ENCODE measurements at places on chromosomes 2 and 18.

DNA sequence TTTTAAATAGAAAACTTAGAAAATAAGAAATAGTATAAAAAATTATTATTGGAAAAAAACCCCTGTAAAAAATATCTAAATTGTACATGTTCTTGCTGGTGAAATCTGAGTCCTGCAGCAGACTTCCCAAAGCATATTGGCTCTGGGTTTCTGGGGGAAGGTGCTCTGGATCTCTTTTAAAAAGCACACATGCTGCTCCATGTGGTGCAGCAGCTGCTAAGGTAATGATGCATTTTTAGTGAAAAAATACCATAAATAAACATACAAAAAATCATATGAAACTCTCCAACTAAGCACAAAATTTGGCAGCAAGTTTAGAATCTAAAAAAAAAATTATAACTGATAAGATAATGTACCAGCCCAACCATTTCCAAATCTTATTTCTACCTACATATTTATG is 216.5 kb downstream of the GPD2 start:
- DNase-seq, result no peak

DNA sequence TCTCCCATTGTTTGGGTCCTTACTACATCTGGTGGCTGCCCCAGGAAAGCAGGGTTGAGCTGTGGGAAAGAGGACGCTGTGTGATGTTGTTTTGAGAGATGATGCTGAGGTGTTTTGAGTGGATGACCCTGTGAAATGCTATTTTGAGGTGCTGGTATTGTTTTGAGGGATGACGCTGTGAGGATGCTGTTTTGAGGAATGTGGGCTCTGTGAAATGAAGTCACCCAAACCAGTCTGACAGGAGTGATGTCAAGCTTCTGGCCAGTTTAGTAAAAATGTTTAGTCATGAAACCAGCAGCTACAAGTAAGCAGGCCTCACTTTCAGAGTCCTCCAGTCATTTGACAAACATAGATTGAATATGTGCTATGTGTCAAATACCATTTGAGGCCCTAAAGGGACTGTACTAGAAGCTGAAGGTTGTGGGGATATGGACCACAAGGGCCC is 16.1 kb upstream of the PUM2 start:
- DNase-seq, result no peak

- DNase-seq, result no peak
These were observed 84.8 kb upstream of the BCL2L11 start for GRCh38 chr2:111035830-111036441.

- no peak for DNase-seq
These were observed 92.7 kb downstream of the USP40 start for GRCh38 chr2:233473878-233474277.

GRCh38 chr2:231399853-231400680 is 4.6 kb downstream of the B3GNT7 start:
- DNase-seq, result no peak

DNA sequence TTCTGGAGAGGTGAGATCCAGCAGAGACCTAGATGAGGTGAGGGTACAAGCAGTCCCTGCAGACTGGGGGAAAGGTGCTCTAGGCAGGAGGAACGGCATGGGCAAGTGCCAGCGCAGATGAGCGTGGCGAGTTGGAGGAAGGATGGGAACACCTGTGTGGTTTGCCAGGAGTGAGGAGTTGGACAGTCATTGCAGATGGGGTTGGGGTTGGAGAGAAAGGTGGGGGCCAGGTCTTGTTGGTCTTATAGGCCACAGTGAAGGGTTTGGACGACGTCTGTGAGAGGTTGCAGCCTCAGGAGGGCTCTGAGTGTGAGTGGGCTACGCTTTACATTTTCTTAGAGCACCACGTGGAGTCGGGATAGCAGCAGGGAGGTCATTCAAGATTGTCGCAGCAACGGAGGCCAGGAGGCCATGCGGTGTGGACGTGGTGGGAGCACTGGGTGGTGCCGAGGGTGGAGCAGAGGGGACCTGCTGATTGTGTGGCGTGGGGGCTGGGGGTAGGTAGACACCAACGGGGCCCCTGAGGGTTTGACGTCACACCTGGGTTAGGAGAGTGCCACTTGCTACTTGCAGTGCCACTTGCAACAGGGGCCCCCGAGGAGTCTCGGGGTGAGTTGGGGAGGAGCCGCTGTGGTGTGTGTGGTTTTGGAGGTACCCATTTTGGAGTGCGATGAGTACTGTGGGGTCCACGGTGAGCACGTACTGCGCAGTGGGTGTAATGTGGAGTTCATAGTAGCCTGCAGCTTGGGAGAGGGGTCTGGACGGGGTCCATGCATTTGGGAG is 66.2 kb downstream of the LPIN1 start:
- DNase-seq, result no peak

- DNase-seq, result no peak
These were observed 151.1 kb upstream of the LHCGR start for GRCh38 chr2:48906633-48907032.

GRCh38 chr2:33494155-33494779 is 17.8 kb downstream of the RASGRP3 start:
- peak; percentile 60 for DNase-seq

DNA sequence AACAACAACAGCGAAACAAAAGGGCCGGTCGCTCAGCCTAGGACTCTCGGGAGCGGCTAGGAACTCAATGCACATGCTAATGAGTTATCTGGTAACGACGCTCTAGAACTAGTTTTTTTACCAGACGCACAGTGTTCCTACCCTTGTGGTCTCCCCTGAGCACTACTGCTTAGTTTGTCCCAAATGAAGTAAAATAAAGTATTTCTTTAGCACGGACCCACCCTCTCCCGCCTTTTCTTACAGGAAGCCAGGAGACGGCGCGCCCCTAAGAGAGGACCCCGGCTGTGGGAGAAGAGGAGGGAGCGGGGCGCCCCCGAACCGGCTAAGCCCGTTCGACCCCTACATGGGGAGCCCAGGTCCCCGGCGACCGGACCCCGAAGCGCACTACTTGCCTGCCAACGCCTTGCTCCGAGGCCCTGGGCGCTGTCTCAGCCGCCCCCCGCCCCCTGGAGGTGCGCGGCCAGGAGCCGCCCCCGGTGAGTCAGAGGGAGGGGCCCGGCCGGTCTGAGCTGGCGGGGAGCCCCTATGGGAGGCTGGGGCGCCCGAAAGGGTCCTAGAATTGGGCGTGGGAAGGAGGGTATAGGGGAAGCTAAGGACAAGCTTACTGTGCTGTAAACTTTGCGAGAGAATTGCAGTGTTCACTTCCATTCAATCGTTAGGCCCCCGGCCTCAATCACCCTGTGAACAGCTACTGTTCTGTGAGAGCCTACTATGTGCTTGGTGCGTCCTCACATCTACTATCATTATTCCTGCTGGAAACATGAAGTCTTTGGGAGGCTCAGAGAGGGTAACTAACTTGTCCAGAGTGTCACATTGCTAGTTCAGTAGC is 3.6 kb upstream of the CAPG start:
- DNase-seq, result peak; percentile 45

GRCh38 chr2:142930835-142931398 is 53.5 kb downstream of the KYNU start:
- DNase-seq, result no peak

DNA sequence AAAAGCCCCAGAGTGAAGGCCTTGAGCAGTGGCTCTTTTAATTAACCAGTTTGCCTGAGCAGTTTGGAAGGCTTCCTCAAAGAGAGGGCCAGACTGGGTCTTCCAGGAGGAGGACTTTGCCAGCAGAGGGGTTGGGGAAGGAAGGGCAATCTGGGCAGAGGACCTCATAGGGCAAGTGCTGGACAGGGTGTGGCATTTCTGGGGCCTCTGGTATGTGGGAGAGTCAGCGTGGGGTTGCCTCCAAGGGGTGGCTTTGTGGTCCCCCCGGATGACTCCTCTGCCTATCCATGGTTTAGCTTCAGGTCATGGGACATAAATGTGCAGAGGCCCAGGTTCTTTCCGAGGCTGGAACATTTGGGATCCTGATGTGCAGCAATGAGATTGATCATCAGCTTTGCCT is 12.6 kb downstream of the GLI2 start:
- no peak for DNase-seq

GRCh38 chr2:223908304-223908998 is 36.7 kb downstream of the WDFY1 start:
- DNase-seq, result no peak

- no peak for DNase-seq
These were observed 5.9 kb downstream of the NEU4 start for GRCh38 chr2:241814643-241815476.

DNA sequence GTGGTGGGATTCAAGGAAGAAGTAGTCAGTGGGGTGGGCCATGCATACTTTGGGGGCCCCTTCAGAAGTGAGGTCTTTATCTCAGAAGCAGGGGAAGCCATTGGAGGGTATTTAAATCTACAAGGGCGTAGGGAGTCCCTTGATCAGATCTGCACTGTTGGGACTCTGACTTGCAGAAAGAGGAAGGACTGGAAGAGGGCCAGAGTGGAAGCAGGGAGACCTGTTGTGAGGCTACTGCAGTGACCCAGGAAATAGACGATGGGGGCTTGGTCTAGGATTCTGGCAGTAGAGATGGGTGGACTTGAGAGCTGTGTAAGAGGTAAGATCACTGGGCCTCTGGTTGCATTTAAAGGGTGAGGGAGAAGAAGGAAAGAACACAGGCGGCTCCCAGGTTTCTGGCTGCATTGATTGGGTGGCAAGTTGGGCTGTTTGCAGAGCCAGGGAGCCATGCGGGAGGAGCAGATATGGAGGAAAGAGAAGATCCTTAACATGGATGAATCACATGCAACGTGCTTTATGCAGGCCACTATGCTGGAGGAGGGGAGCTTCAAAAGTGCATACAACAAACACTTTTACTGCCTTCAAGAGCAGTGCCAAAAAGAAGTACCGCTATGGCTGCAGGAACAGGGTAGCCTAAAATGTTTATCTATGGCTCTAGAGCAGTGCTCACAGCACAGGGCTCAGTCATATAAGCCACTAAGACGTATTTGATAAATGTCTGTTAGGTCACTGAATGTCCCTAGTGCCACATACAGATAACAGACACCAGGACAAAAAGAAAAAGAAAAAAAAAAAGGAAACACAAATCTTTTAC is 2.3 kb downstream of the SFXN5 start:
- no peak for DNase-seq

- peak; percentile 84 for DNase-seq
These were observed 100.1 kb upstream of the MAP4K4 start for GRCh38 chr2:101597347-101597944.

DNA sequence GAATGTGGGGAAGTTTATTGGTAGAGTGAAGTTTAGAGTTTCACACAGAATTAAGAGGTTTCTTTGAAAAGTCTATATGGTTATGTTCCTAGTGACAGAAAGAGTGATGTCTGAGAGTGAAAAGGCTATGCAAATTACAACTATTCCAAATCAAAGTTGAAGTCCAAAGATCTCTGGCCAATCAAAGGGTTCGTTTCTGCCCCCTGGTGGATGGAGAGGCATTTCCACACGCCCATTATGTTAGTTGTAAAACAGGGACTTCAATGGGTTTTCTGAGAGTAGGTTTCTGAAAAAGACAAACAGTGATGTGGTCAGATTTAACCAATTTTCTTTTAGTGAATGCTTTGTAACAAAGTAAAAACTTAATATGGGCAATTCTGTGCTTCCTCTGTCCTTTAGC is 441.5 kb upstream of the POU3F3 start:
- peak; percentile 35 for DNase-seq

- DNase-seq, result no peak
These were observed 236.0 kb upstream of the SPHKAP start for GRCh38 chr2:228417526-228417925.

DNA sequence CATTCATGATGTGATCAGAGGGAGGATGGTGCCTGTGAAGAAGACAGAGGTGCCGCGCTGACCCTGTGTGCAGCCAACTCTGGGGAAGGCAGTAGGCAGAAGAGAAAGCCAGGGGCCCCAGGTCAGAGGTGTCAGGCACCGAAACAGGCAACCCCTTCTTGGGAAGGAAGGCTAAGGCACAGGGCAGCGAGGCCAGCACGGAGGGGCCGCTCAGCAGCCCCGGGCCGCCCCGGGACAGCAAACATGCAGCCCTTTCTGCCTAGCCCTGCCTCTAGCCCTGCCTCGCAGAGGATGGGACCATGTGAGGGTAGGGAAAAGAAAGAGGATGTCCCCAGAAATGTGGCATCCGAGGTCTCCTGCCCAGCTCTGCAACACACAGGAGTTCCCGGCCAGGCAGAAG is 7.7 kb upstream of the MAL start:
- no peak for DNase-seq

DNA sequence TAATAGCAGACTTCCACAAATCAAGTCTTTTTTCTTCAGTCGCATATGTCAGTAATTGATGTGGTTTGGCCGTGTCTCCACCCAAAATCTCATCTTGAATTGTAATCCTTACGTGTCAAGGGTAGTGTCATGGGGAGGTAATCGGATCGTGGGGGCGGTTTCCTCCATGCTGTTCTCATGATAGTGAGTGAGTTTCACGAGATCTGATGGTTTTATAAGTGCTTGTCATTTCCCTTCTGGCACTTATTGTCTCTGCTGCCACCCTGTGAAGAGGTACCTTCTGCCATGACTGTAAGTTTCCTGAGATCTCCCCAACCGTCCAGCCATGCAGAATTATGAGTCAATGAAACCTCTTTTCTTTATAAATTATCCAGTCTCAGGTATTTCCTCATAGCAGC is 478.8 kb downstream of the PTPRM start:
- DNase-seq, result peak; percentile 77

- DNase-seq, result no peak
These were observed 971 bp downstream of the ZNF385B start for GRCh38 chr2:179860255-179861026.

DNA sequence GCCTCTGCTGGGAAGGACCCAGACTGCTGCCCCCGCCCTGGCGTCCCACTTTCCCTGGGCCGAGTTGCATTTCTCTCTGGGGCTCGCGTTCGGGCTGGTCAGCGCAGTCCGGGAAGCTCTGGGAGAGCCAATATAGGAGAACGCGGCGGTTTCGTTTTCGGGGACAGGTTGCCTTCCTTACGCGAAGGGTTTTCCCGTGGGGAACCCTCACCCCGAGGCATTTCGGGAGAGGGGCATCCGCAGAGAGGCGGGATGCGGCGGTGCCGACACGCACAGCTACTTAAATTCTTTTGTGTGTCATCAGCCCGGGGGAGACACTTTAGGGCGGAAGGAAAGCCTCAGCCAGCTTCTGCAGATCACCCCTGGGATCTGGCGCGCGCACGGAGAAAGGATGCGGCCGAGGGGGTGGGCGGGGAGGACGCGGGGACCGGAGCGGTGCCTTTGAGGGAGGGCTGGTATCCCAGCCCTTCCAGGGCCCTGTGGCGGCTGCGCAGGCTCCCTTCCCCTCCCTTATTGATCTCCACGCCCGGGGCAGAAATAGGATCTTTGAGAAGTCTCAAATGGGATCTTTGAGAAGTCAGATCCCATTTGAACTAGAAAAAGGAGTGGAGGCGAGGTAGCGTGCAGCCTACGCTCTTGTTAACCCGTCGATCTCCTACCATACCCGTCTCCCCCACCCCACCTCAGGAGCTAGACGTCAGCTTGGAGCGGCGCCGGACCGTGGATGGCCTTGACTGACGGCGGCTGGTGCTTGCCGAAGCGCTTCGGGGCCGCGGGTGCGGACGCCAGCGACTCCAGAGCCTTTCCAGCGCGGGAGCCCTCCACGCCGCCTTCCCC is 1.2 kb downstream of the GATA6 start:
- peak; percentile 45 for DNase-seq

- no peak for DNase-seq
These were observed 34.9 kb downstream of the CIB4 start for GRCh38 chr2:26605999-26606846.

GRCh38 chr2:188897096-188897495 is 77.1 kb upstream of the COL3A1 start:
- DNase-seq, result peak; percentile 66

Data from fibroblast of upper back skin (primary cell).